ENCODE measurements at places on chromosomes 5 and 9.

DNA sequence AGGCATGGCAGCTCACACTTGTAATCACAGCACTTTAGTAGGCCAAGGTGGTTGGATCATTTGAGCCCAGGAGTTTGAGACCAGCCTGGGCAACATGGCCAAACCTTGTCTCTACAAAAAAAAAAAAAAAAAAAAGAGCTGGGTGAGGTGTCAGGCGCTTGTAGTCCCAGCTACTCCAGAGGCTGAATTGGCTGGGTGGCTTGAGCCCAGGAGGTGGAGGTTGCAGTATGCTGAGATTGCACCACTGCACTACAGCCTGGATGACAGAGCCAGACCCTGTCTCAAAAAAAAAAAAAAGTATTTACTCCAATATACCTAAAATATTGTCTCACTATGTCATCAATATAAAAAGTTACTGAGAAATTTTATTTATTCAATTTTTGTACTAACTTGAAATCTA, 2.8 kb downstream of the SCAI start:
- no peak for DNase-seq

DNA sequence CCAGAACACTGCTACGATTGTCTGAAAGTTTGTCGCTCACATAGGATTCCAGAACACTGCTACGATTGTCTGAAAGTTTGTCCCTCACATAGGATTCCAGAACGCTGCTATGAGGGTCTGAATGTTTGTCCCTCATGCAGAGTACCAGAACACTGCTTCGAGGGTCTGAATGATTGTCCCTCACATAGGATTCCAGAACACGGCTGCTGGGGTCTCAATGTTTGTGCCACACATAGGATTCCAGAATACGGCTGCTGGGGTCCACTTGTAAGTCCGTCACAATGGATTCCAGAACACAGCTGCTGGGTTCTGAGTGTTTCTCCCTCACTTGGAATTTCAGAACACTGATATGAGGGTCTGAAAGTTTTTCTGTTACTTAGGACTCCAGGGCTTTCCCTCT, 203.3 kb downstream of the FOXD4L6 start:
- DNase-seq: no peak

DNA sequence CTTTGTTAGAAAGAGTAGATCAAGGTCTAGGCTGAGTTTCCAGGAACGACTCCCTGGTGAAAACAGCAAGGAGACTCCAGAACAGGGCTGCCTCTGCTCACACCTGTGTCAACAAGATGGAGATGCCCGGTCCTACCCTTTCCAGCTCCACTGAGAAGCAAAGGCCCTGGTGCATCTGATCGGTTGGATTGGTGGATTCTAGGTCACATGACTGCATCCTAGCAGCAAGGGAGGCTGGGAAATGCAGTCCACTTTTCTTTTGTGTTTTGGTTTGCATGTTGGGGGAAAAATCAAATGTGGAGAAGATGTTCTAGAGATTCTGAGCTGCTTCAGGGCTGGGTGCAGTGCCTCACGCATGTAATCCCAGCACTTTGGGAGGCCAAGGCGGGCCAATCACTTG, 82.0 kb upstream of the TRIO start:
- DNase-seq: no peak

GRCh38 chr5:77920359-77921058, 144.4 kb upstream of the TBCA start:
- no peak for DNase-seq

DNA sequence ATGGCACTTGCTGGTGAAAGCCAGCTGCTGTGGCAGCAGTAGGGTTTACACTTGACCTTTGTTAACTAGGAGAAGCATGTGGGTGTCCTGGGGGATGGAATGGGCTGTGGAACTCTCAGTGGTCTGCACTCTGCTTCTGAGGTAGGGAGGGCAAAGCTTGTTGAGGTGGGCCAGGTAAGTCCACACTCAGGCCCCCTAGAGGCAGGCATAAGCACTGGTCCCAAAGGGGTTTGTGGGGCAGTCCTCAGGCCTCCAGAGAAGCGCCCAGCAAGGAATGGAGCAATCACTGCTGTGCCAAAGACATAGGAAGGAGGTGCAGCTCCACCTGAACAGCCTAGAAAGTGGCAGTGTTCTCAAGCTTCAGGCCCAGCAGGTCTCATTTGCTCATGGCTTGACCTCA, 34.7 kb downstream of the INSL4 start:
- no peak for DNase-seq

- no peak for DNase-seq
Observed at GRCh38 chr5:77936365-77936693, 160.2 kb upstream of the TBCA start.

GRCh38 chr5:171236651-171237050, 72.4 kb upstream of the TLX3 start:
- no peak for DNase-seq

- peak; percentile 72 for DNase-seq
Observed at GRCh38 chr5:134547579-134547978, 22.1 kb downstream of the JADE2 start.

DNA sequence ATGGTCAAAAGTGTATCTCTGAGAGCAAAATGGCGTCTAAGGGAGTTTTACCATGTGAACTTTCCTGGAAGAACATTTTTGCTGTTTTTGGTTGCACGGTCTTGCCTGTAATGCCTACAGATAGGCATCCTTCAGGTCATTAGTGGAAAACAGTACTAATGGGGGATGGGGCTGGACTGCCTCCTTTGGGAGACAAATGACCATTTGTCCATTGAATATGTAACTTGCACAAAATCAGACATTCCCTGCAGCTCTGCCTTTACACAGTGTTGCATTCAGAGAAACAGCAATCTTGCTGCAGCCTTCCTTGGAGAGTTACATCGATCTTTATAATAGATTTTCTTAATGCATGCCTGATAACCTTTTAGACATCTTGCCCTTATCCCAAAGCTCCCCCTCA, 138.5 kb upstream of the EGFLAM start:
- no peak for DNase-seq

DNA sequence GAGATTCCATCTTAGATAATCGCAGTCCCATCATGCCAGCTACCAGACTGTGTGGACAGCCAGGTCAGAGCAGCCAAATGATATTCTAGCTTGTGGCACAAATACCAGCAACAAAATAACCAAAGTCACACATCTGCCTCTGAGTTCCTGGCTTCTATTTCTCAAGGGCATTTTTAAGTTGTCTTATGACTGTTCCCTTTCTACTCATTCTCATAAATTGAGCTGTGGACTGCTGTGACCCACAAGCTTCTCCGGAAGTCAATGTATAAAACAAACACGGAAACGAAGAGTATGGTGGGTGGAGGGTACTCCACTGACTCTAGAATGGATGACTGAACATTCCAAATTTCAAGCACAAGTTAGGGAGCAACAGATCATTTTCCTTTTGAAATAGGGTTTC, 43.9 kb downstream of the PDCD1LG2 start:
- no peak for DNase-seq

DNA sequence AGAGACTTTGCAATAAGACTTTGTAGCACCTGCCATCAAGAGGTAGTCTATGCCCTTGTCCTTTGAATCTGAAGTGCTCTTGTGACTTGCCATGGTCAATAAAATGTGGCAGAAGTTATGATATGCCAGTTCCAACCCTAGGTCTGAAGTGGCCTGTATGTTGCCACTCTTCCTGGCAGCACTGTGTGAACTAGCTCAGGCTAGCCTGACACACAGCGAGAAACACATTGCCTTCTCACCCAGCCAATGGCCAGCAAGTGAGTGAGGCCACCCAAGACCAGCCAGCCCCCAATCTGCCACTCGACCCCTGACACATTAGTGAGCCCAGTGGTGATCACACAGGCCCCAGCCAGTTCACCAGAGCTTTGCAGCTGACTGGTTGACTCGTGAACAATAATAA, 52.7 kb upstream of the OSMR start:
- DNase-seq: no peak

GRCh38 chr5:5066276-5067186, 73.6 kb upstream of the ADAMTS16 start:
- peak; percentile 28 for DNase-seq

DNA sequence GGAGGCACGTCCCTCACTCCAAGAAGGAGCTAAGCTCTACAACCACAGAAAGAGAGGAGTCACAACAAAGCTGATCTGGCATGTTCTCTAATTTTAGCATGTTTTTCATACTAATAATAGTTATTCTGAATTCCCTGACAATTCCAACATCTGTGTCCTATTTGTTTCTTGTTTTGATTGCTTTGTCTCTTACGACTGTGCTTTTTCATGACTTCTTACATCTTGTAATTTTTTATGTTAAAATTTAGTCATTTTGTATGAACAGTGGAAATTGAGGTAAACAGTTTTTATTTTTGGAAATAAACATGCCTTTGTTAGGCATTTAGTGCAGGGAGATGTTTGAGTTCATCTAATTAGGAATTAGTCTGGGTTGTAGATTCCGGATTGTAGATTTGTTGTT, 668.1 kb upstream of the EDIL3 start:
- no peak for DNase-seq

DNA sequence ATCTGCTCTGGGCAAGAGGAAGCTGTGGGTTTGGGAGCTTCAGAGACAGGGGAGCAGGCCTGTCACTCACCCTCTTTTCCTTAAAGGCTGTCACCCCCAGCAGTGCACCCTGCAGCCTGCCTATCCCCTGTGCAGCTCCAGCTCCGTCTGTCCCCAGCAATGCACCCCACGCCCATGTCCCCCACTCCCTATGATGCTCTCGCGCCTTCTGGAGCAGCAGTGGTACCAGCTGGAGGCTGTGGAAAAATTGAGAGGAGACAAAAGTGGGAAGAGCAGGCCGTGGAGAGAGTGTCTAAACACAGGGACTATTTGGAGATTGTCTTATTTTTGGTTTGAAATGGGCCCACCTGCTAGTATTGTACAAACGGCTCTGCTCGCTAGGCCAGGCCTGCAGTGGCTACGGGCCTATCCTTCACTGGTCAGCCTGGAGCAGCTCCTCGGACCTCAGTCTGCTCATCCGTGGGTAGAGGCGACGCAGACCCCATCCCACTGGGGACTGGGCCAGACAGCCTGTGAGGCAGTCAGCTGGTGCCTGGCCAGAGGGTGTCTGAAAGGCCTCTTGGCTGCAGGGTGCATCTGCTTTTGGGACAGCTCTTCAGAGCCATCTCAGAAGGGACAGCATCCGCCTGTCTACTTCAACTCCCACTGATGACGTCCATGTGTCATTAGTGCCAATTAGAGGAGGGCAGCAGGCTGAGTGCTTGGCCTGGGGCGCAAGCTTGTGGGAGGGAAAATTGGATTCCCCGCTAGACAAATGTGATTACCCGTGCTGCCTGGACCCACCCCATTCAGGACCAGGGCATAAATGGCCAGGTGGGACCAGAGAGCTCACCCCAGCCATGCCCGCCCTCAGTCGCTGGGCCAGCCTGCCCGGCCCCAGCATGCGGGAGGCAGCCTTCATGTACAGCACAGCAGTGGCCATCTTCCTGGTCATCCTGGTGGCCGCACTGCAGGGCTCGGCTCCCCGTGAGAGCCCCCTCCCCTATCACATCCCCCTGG, at the start of gene DBH:
Gene DBH, plus strand, starts transcription at position 831 of the 999 bp plus-strand sequence. Its CDS starts 9 bp downstream, at position 840.
- no peak for DNase-seq

- no peak for DNase-seq
Observed at GRCh38 chr9:8514760-8515159, 715.2 kb upstream of the DMAC1 start.

DNA sequence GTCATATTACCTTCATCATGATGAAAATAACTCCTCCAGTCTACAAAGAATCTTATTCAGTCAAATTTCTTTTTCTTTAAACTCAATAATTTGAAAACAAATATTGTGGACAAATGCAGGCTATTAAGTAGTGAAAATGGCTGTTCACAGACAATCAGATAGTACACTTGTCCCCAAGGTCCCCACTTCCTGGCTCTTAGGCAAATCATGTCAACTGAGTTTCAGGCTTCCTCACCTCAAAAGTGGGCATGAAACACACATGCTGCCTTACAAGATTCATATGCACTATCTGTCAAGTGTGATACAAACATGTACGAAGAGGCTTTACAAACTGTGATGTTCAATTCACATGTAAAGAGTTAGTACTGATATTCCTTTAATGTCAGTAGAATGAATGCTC, 385.2 kb upstream of the SEMA6A start:
- no peak for DNase-seq

GRCh38 chr5:71955723-71956122, 151.6 kb upstream of the MAP1B start:
- no peak for DNase-seq

DNA sequence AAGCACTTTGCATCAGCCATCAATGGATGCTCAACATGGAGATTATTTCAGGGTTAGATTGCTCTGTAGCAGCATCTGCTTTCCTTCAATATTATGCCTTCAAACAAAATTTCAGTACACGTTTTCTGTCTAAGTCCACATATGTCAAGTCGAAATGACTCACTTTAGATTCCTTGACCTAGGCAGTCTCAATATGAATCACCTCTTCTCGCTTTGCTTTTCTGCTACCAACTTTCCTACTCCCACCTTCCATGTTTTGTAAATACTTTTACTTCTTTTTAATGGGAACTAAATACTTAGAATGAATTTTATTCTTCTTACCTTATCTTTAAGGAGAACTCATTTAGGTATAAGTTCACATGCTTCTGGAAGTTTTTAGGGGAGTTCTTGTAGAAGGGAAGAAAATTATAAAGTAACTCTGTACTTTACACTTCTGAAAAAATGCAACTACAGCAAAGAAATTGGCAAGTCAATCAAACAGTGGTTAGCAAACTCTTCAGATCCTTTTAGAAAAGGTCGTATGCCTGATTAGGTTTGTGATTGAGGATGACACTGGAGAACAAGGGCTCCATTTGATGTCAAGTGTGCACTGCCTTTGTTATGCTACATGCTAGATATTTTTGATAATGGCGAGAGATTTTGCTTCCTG, 478.5 kb upstream of the SMARCA2 start:
- DNase-seq: no peak

- peak; percentile 61 for DNase-seq
Observed at GRCh38 chr5:120466341-120467006, 2.4 kb downstream of the PRR16 start.

DNA sequence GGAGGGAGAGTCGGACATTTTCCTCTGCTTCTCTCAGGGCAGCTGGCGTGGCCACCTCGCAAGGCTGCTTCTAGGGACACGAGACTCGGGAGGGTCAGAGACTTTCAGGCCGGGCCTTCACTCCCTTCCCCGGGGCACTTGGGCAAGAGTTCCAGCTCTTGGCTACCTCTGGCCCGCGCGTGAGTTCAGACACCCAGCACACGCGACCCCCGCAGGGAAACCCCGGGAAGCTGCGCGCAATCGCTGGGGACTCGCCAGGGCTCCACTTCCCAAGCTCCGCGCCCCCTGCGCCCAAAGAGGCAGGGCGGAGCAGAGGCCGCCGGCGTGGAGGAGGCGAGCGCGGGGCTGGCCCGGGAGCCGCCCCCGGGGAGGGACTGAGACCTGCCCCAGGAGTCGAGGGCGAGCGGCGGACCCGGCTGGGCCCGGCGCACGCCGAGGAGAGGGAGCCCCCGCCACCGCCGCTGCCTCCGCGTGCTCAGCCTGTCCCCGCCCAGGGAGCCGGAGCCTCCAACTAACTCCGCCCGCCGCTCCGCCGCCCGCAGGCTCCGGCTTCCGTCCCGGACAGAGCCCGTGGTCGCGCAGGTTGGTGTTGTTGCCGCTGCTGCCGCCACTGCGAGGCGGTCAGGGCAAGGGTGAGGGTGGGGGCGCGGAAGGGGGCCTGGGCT, at the start of gene PAM:
Gene PAM, plus strand, starts transcription at position 539 of the 665 bp plus-strand sequence. CDS start 110,891 bp downstream, outside the sequence.
- peak; percentile 64 for DNase-seq

Data from fibroblast of upper back skin (primary cell).